ENCODE measurements at places on chromosomes 1 and 21. TPM values are rescaled to one million over a fixed set of nuclear protein-coding genes. Genes with fewer than 3 reads are reported as not detected.

DNA sequence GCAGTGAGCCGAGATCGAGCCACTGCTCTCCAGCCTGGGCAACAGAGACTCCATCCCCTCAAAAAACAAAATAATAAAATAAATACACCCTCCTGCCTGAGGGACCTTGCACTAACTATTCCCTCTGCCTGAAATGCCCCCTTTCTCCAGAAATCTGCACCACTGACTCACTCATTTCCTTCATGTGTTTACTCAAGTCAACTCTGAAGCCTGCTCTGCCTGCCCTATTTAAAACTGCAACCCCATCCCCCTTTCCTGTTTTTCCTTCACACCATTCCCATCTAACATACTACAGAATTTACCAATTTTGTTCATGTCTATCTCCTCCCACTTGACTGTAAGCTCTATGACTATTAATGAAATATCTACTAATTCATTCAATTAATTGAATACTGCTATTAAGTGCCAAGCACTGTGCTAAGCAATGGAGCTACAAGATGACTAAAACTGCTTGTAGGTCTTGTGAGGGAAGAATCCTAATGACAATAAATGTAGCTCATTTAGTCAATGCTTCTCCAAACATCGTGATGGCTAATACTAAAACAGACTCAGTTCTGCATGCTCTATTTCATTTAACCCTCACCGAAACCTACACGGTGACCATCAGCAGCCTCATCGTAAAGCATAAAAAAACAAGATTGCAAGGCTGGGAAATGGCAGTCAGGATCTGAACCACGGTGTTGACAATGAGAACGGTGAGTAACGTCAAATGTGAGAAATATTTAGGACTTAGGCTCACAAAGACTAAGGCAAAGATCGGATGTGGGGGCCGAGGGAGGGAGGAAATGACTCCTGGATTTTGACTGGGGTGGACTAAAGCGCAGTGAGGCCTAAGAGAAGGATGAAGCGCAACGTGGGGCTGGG, 749 bp upstream of the TMEM39B start:
- no peak for DNase-seq

DNA sequence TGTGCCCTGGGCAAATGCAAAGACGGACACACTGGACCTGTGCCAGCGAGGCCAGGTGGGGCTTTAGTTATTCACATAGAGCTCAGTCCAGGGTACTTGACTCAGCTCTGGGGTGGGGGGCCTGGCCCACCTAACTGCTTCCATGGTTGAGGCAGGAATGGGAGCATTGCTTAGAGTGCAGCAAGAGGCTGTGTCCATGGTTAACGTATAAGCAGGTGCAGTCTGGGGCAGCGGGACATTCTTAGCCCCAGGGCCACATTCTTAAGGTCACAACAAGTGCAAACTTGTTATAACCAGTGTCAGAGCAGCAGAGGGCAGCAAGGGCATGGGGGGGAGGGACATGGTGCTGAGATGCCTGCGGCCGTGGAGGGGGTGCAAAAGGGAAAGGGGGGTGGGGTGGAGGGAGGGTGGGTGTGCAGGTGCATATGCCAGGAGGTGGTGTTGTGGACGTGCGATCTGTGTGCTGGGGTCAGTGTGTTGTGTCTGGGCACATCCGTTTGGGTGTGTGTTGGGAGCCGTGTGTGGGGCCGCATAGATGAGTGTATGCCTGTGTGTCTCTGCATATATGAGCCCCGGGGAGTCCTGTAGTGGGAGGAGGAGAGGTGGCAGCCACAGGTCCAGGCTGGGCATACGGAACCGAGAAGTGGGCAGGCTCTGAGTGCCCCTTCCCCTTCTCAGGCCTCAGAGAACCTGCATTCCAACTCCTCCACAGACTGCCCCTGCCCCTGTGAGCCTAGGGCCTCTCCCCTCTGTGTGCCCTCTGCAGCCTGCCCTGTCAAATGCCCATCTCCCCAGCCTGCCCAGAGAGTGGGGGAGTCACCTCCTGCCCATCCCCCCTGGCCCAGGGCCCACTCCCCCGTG, 8.4 kb downstream of the KCNJ10 start:
- no peak for DNase-seq

GRCh38 chr1:17207966-17208418, 3.1 kb downstream of the PADI1 start:
- DNase-seq: peak; percentile 27

GRCh38 chr1:3187415-3188149, 118.6 kb downstream of the PRDM16 start:
- DNase-seq: no peak

- no peak for DNase-seq
Observed at GRCh38 chr1:165445388-165445787, 462 bp upstream of the RXRG start.

The AIM2 gene
- total RNA-seq: 58.8 TPM

DNA sequence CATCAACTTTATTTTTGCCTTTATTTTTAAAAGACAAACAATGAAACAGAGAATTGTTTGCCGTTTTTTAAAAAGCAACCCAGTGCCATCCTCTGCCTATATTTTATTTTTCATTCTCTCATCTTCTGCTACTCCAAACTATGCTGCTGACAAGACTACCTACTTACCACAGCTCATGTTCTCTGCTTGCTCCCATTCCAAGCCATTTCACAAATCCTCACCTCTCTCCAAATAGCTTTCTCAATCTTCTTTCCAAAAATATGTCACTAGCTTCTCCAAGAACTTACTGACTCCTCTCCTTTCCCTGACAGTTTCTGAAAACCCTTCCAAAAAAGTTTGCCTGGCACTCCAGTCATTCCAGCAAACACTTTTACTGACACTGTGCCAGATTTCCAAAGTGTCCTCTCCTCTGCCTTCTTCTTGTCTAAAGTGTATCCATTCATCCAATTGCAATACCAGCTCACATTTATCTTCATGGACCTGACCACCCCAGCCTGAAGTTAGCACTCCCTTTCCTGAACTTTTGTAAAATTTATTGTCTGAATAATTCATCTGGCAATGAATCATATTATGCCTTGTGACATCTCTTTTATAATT, 766.5 kb upstream of the B3GALT2 start:
- DNase-seq: no peak

DNA sequence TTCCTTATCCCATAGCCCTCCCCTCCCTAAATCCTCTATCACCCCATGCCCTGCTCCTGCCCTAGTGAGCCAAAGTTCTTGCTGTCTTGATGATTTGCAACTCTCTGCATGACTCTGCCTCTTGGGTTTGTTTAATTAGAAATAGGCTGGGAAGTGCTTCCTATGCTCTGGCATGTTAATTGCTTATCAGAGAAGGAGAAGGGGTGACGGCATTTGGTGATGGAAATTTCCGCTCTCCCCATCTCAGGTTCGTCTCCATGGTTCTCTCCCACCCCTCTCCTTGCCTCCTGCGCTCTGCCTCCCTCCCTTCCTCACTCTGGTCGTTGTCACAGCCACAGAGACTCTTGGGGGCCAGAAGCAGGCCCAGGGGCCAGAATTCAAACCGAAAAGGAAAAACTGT, 68.9 kb downstream of the LRRN2 start:
- no peak for DNase-seq

GRCh38 chr1:155277902-155278688, 832 bp downstream of the HCN3 start:
- peak; percentile 69 for DNase-seq

The SPRR1A gene
- not detected for total RNA-seq
